ENCODE measurements at places on chromosomes 1 and 21.

DNA sequence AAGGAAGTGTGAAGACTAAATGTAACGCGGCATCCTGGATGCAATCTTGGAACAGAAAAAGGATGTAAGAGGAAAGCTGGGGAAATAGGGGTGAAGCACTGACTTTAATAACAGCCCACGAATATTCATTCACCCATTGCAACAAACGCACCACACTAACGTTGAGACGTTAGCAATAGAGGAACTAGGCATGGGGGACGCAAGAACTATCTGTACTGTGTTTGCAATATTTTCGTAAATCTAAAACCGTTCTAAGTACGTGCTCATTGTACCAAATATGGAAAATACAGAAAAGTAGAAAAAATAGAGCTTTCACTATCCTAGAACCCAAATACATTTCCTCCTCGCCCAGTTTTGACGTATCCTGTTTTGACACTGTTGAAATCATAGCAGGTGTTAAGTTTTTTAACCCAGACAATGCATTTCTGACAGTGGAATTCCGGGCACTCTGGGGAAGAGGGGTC, 3.9 kb downstream of the LAPTM5 start:
- DNase-seq = no peak

- DNase-seq = no peak
These were observed 552.9 kb upstream of the CAMK1G start for GRCh38 chr1:209030454-209031167.

DNA sequence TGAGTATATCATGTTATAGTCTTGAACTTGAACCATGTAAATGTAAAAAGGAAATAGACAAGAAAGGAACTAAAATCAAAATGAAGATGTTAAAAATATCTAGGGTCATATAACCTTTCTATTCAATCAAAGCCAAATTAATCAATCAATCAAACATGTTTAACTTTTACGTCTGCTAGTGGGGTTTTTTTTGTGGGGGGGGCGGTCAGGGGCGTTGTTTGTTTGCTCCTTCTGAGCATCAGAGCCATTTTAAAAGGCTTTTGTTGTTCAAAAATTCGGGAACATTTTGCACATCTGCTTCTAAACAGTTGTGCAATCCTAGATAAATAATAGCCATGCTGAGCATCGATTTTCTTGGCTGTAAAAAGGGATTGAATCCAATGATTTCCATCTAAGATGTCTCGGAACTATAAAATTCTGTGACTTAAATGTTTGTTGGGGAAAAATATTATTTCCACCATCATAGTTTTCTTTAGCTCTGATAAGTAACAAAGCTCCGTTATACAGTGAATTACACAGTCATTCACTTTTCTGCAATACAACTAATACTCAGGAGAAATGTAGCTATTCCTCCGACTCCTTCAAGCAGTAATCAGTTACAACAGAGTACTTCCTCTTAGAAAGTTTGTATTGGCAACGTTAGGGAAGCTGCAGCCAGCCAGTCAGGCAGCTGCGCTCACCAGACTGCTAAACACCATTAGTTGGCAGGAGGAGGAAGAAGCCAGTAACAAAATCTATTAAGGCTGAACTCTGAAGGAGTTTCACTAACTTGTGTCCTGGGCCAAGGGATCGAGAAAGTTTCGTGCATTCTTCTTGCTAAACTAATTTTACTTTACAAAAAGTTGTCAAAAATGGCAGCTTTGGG, 2.2 kb downstream of the SPATA6 start:
- no peak for DNase-seq

DNA sequence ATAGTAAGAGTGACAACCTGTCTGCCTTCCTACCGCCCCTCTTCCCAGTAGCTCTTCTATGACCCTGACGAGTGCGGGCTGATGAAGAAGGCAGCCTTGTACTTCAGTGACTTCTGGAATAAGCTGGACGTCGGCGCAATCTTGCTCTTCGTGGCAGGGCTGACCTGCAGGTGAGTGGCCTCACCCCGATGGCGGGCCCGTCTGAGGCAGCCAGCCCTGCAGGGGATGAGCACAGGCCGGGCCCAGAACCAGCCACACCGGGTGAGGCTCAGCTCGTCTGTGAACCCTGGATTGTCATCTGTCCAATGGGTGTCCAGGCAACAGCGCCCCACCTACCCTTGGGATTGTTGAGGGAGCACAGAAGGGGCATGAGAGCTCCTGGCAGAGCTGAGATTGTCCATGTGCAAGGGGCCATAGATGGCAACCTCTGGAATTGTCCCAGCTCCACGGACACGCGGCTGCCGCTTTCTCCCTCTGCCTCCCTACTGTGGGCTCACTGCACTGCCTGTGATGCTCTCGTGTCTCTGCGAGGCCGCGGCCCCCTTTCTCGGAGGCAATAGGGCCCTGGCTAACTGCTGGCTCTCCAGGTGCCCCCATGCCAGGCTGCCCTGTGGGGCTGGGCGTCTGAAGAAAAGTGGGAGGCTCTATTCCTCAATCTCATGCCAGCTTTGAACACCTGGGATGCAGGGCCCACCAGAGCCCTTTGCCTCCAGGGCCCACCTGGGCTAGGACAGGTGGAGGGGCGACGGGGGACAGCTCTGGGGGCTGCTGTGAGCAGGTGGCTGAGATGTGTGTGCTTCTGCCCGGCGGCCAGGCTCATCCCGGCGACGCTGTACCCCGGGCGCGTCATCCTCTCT, 50.0 kb upstream of the LRRC3 start:
- no peak for DNase-seq

DNA sequence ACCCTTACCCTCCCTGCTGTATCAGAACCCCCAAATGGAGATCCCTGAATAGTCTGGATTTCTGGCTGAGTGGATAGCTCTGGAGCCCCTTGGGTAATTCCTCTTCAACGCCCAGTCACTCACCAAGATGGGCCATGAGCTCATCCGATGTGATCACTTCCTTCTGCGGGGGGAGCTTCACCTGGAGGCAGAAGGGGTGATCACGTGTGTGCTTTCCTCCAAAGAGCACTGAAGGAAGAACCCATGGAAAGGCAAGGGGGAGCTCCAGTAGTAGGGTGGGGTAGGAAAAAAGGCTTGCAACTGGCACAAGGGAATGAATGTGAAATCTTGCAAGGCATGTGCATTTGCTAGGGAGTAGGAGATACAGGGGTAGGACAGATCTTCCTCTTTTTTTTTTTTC, 5.1 kb downstream of the MINDY1 start:
- DNase-seq = no peak

DNA sequence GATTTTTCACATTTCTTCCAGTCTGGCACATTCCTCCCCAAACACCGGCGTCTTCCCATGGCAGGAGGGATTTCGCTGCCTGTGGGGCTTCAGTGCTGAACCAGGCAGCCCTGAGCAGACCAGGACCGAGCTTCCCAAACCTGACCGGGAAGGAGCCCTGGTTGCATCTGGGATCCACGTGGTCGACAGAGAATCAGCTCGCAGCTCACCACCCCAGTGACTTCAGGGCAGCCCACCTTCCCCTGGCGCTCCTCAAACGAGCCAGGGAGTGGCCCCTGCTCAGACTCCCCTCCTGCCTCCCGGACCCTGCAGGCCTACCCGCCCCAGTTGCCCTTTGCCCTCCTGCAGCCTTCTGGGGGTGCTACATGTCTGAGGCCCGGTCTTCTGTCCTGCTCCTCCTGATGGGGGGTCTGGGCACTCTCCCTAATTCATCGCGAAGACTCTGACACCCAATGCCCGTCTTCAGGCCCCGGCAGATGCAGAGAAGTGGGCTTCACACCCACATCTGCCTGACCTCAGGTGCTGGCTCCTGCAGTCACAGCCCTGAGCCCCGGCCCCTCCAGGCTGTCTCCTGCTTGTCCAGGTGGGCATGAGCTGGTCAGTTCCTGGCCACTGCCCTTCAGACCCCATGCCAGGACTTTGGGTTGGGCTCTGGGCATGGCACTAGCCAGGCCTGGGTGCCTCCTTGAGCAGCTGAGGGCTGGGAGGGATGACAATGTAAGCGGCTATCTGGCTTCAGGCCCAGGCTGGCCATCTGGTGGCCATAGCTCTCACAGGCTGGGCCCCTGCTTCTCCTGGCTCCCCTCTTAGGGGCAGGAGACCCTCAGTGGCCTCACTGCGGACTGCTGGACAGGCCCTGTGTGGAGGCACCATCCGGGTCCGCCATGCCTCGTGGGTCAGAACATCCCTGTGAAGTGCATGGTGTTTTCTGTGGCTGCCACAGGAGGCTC, 26.1 kb upstream of the PRSS38 start:
- DNase-seq = no peak

DNA sequence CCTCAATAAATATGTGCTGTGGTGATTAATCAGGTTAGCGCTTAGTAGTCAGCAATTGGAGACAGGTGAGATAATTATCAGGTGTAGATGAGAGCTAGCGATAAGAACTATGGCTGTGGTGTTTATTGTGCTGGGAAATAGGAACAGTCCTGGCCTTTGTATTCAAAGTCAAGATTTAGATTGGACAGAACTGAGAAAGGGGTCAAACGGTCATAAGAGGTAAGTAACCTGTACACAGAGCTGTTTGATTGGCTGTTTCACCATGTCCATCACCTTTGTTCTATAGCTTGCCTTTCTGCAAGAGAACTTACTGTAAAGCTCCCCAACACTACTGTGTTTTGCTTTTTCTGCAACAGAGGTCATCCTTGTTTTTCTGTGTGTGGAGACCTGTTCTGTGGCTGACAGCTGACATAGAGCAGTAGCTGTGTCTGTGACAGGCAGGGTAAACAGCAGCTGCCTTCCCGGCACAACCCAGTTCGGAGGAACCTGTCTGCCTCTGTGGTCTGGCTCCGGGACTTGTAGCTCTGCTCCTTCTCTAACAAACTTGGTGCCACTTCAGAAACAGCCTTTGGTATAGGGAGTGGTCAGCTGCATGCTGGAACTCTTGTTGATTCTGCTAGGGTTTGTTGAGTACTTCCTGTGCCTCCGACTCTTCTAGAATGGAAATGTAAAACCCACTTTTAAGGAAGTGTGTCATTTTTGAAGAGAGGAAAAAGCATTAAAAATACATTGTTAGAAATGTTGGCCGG, 21.1 kb upstream of the CDC42 start:
- DNase-seq = peak; percentile 28

DNA sequence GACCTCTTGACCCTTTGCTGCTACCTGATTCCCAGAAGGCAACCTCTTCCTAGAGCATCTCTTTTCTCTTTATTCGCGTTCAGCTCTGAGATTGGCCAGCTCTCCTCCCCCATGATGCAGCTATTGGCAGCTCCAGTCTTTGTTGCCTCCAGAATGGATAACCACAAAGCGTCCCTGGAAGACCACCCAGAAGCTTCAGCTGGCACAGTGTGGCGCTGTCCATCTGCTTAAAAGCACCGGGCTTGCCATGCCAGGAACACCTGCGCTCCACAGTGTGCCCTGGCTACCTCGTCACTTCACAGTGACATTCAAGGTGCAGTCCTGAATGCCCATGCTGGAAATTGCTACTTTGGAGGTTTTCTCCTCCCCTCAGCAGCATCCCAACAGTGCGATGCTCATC, 353.9 kb downstream of the LMO4 start:
- DNase-seq = no peak

- no peak for DNase-seq
These were observed 81.6 kb downstream of the PAX7 start for GRCh38 chr1:18712252-18712600.

GRCh38 chr21:25963181-25963580, 207.4 kb downstream of the APP start:
- no peak for DNase-seq

DNA sequence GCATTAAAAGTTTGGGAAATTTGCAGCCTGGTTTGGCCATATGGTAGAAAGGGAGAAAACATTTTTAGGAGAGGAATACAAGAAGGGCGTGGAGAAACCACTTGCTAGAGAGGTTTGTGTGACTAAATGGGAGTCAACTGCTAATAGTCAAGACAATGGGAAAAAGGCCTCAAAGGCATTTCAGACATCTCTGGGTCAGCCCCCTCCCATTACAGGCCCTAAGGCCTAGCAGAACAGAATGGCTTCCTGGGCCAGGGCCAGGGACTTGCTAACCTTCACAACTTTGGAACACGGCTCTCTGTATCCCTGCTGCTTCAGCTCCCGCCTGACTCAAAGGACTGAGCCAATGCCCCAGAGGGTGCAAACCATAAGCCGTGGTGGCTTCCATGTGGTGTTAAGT, 752.3 kb upstream of the ADAMTS5 start:
- no peak for DNase-seq

GRCh38 chr1:230123280-230124185, 56.5 kb downstream of the GALNT2 start:
- DNase-seq = no peak

GRCh38 chr1:84505493-84506001, 639 bp upstream of the SPATA1 start:
- no peak for DNase-seq

DNA sequence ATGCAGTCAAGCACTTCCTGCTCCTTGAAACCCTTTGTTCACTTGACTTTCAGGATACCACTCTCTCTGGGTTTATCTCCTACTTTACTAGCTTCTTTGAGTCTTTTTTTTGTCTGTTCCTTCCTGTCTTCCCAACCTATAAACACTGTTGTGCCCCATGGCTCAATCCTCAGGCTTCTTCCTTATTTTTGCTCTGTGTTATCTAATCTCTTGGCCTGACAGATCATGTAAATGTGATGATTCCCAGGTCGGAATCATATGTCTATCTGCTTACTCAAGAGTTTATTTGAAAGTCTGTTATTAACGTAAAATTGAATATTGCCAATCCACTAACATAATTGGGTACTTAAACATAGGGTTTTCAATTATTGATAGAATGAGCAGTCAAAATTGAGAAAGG, 171.7 kb upstream of the ST6GALNAC5 start:
- no peak for DNase-seq

DNA sequence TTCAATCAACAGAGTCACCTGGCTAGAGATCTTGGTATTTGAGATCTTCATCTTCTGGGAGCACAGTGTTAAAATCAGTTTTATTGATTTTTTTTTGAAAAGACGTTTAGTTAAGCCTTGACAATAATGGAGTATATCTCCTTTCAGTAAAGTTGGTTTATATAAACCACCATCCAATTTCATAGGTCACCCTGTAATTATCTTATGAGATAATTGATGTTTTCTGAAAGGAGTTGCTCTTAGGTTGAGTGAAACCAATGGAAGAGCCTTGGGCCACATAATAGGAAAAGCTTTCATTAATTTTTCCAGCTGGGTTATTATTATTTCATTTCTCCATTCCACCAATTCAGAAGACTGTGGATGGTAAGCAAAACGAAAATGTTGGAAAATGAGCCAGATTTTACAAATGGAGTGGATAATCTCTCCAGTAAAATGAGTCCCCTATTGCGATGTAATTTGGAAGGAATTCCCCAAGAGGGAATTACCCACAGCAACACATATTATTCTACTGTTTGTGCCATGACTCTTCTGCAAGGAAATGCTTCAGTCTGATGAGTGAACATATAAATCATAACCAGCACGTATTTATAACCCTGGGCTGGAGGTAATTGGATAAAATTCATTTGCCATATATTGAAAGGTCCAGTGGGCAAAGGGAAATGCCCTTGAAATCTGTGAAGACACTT, 46.2 kb upstream of the TINAGL1 start:
- no peak for DNase-seq
